ENCODE measurements at places on chromosomes 13 and 19. TPM values are rescaled to one million over a fixed set of nuclear protein-coding genes. Genes with fewer than 3 reads are reported as not detected.
A peak's percentile ranks its signal among the peaks of the same experiment; 100 is the strongest.

GRCh38 chr13:75739244-75739868, 103.2 kb downstream of the LMO7 start:
- H3K4me1 ChIP-seq = no peaks in the 10 kb centered on the region
- H3K27me3 ChIP-seq = no peaks in the 10 kb centered on the region
- no peak for DNase-seq
- no peak overlapping the region for H3K4me3 ChIP-seq

GRCh38 chr19:39342647-39343305, 555 bp downstream of the SAMD4B start:
- H3K27me3 ChIP-seq = no peaks in the 10 kb centered on the region
- no peaks in the 10 kb centered on the region for H3K4me1 ChIP-seq
- H3K27ac ChIP-seq = peak overlapping the region; percentile 97
- DNase-seq = peak; percentile 41

FUZ gene
- total RNA-seq = 28.8 TPM

- H3K4me3 ChIP-seq = no peak overlapping the region
- no peaks in the 10 kb centered on the region for H3K27me3 ChIP-seq
- DNase-seq = no peak
Measured at GRCh38 chr13:40215311-40215710, 451.1 kb downstream of the FOXO1 start.

- peaks cover 6% of the 10 kb centered on the region for H3K4me1 ChIP-seq
- H3K36me3 ChIP-seq = no peaks in the 10 kb centered on the region
Measured at GRCh38 chr13:45206340-45206739, 5.5 kb upstream of the KCTD4 start.

DNA sequence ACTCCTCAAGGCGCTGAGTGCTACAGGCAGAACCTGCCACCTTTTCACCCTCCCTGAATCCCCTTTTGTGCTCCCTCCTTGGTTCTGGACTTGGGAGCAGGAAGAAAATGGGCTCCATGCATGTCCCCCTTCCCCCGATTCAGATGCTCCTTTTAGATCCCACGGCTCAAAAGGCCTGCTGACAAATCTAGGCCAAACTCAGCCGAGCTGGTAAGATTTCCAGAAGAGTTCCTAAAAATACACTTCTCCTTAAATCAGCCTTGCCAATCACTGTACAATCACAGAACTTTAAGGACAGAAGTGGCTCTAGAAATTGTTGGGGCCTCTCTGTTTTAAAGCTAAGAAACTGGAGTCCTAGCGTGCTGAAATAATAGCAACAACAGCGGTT, 37.3 kb downstream of the MBNL2 start:
- no peak overlapping the region for H3K4me3 ChIP-seq
- no peaks in the 10 kb centered on the region for H3K36me3 ChIP-seq
- H3K4me1 ChIP-seq = peaks cover 22% of the 10 kb centered on the region
- no peak for DNase-seq
- H3K27me3 ChIP-seq = no peaks in the 10 kb centered on the region

SLC5A5 gene
- not detected for total RNA-seq

BCAM gene
- 78.4 TPM for total RNA-seq

GRCh38 chr13:76685938-76686337, 200.3 kb downstream of the KCTD12 start:
- H3K4me3 ChIP-seq = no peak overlapping the region
- no peak for DNase-seq

DNA sequence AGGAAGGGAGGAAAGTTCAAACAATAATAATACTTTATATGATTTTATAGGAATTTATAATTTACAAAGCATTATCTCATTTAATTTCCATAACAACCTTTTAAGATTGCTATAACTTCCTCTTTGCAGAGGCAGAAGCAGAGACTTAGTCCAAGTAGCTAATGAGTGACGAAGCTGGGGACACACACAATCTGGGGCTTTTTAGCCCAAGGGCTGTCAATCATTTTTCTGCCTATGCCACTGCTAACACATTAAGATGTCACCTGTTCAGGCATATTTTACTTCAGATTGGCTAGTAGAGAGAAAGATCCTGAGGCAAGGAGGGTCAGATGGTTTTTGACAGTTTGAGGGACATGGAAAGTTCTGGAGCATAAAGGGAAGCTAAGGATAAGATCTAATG, 12.6 kb downstream of the SCEL start:
- H3K36me3 ChIP-seq = no peaks in the 10 kb centered on the region
- no peak overlapping the region for H3K4me3 ChIP-seq
- H3K27ac ChIP-seq = no peak overlapping the region
- H3K4me1 ChIP-seq = no peaks in the 10 kb centered on the region

DNA sequence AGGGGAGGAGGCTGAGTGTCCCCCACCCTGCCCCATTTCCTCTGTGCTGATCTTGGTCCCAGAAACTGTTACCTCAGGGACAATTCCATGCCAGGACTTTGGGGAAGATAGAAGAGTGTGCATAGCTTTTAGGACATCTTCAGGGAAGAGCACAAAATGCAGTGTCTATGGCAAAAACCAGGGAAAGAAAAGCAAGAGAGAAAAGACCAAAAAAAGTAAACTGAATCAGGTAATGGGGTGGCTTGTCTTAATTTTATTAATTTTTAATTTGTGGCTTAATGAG, 109.4 kb downstream of the NDFIP2 start:
- H3K36me3 ChIP-seq = no peaks in the 10 kb centered on the region
- no peak overlapping the region for H3K27ac ChIP-seq
- H3K4me3 ChIP-seq = no peak overlapping the region
- no peak for DNase-seq

DNA sequence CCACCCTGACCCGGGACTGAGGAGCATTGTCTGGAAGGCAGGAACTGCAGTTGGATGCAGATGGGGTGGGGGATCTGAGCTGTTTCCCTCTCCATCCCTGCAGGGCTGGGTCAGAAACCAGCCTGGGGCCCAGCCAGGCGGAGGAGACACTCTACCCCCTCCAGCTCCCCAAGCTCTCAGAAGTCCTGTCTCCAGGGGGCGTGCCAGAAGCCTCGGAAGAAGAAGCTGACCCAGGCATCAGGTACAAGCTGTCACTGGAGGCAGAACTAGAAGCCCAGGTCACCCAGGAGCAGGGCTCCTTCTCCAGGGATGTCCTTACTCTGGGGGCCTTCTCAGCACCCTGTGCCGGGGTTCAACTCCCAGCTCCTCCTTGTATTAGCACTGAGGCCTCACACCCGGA, 15.5 kb downstream of the SIX5 start:
- no peak overlapping the region for H3K27ac ChIP-seq
- H3K27me3 ChIP-seq = no peaks in the 10 kb centered on the region
- no peak overlapping the region for H3K4me3 ChIP-seq
- no peaks in the 10 kb centered on the region for H3K36me3 ChIP-seq

DNA sequence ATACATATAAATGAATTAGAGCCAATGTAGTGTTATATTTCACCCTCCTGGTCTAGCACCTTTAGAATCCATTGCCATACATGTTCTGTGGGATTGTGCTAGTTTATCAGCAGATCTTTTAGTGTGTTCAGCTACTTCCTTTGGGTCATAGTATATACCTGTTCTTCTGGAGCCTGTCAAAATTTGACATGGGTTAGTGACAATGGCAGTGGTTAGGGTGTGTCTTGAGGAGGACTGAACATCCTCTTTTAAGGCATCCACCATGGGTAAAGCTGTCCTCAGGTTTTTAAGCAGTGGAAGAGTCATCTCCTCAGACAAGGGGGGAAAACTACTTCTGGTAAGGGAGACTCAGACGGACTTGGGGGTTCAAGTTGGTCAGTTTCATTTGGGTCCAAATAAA, 29.4 kb downstream of the DNAJC3 start:
- no peak overlapping the region for H3K4me3 ChIP-seq
- no peak for DNase-seq
- no peaks in the 10 kb centered on the region for H3K27me3 ChIP-seq
- no peak overlapping the region for H3K27ac ChIP-seq
- no peaks in the 10 kb centered on the region for H3K4me1 ChIP-seq
- no peaks in the 10 kb centered on the region for H3K36me3 ChIP-seq

SLAIN1 gene
- 16.5 TPM for total RNA-seq

DNA sequence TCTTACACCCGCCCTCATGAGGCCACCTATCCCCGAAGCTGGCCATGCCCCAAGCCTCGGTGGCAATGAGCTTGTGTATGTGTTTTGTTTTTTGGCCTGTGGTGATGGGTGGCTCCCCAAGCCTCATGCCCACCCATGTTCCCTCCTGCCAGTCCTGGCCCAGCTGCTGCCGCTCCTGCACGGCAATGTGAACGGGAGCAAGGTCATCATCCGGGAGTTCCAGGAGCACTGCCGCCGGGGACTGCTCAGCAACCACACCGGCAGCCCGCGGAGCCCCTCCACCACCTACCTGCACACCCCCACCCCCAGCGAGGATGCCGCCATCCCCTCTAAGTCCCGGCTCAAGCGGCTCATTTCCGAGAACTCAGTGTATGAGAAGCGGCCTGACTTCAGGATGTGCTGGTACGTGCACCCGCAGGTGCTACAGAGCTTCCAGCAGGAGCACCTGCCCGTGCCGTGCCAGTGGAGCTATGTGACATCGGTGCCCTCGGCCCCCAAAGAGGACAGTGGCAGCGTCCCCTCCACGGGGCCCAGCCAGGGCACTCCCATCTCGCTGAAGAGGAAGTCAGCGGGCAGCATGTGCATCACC, 24.6 kb downstream of the UBXN6 start:
- no peak overlapping the region for H3K27ac ChIP-seq
- DNase-seq = no peak
- no peaks in the 10 kb centered on the region for H3K36me3 ChIP-seq
- H3K4me3 ChIP-seq = no peak overlapping the region
- no peaks in the 10 kb centered on the region for H3K4me1 ChIP-seq
